ENCODE measurements at places on chromosomes 1 and 21. TPM values are rescaled to one million over a fixed set of nuclear protein-coding genes. Genes with fewer than 3 reads are reported as not detected.

The RHCE gene
- not detected for total RNA-seq

The RPE65 gene
- not detected for total RNA-seq

The NBPF8 gene
- total RNA-seq, result 12.3 TPM

The CYP2J2 gene
- 0.53 TPM for total RNA-seq

The CFHR4 gene
- not detected for total RNA-seq

The OR2L8 gene
- not detected for total RNA-seq

GRCh38 chr1:173426057-173426456 lies 51.1 kb upstream of the PRDX6 start:
- DNase-seq, result peak; percentile 20
- no peaks in the 10 kb centered on the region for H3K27me3 ChIP-seq
- H3K4me3 ChIP-seq, result no peak overlapping the region
- peaks cover 6% of the 10 kb centered on the region for H3K4me1 ChIP-seq

DNA sequence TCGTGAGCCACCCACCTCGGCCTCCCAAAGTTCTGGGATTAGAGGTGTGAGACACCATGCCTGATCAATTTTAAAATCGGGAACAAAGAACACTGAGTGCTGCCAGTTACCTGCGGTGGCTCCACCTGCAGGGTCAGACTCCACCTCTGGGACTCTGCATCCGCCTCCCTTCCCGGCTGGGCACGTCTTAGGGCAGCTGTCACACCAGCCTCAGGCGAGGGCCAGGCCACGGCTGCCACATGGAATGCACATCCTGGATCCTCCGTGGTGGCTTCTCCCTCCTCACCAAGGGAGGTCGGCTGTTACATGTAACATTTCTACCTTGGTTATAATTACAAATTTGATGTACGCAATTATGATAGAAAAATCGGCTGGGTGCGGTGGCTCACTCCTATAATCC lies 5.9 kb upstream of the MXRA8 start:
- DNase-seq, result no peak
- H3K36me3 ChIP-seq, result no peaks in the 10 kb centered on the region
- H3K4me1 ChIP-seq, result peaks cover 3% of the 10 kb centered on the region

DNA sequence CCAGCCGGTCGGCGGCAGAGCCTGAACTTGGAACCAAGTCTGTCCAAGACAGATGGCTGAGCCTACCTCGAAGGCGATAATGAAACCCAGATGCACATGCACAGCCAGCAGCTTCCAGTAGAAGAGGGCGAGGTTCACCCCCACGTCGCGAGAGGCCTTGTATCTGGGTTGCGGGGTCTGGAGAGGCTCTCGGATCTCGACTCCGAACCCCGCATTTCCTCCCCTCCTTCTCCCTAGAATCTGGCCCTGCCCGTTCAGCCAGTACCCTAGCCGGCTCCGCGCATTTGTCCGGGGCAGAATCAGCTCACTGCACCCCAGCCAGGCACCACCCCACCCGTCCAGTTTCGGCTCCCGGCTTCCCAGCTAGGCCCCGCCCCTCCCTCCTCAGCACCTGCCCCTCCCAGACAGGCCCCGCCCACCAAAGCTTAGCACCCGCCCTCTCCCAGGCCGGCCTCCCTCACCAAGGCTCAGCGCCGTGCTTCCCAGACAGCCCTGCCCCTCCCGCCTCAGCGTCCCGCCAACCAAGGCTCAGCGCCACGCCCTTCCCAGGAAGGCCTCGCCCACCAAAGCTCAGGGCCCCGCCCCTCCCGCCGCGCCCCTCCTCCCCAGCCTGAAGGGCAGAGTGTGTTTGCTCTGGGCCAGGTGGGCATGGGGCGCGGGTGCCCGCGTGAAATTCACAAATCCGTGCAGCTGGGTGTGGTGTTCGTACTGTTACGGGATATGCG lies 4.8 kb upstream of the ARHGEF19 start:
- H3K4me1 ChIP-seq, result no peaks in the 10 kb centered on the region
- peaks cover 51% of the 10 kb centered on the region for H3K27me3 ChIP-seq
- DNase-seq, result peak; percentile 100
- peak overlapping the region; percentile 82 for H3K4me3 ChIP-seq
- H3K27ac ChIP-seq, result no peak overlapping the region

DNA sequence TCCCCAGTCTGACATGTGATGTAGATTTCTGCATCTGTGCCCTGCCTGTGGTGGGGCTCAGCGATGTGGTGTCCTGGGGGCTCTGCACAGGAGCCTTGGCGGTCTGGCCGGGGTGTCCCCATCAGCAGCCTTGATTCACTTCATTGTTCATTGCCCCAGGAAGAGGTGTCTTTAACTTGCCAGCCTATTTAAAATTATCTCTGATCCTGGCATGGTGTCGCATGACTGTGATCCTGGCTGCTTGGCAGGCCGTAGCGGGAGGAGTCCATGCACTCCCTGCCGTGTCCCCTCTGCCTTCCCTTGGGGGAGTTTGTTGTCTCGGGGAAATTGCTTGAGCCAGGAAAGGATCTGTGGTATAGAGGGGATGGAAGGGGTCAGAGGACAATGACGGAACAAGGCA lies 59.9 kb downstream of the TRIM11 start:
- peaks cover 13% of the 10 kb centered on the region for H3K36me3 ChIP-seq
- no peaks in the 10 kb centered on the region for H3K27me3 ChIP-seq
- H3K4me3 ChIP-seq, result no peak overlapping the region
- no peak overlapping the region for H3K27ac ChIP-seq

DNA sequence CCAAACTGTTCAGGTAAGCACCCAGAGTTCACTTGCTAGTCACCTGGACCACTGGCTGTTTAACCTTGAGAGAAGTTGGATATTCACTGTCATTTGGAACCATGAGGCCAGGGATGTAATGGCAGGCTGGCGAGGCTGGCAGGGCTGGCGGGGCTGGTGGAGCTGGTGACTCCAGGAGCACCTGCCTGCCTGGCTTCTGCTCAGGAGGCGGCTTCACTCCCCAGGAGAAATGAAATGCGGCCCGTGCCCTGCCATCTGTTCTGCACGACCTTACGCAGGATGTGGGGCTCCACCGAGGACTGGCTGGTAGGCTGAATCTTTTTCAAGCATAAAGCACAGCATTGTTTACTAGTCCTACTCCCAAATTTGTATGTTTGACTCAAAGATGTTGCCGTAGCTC lies 22.7 kb upstream of the MX1 start:
- no peak overlapping the region for H3K4me3 ChIP-seq
- DNase-seq, result no peak
- H3K27ac ChIP-seq, result no peak overlapping the region
- no peaks in the 10 kb centered on the region for H3K4me1 ChIP-seq

DNA sequence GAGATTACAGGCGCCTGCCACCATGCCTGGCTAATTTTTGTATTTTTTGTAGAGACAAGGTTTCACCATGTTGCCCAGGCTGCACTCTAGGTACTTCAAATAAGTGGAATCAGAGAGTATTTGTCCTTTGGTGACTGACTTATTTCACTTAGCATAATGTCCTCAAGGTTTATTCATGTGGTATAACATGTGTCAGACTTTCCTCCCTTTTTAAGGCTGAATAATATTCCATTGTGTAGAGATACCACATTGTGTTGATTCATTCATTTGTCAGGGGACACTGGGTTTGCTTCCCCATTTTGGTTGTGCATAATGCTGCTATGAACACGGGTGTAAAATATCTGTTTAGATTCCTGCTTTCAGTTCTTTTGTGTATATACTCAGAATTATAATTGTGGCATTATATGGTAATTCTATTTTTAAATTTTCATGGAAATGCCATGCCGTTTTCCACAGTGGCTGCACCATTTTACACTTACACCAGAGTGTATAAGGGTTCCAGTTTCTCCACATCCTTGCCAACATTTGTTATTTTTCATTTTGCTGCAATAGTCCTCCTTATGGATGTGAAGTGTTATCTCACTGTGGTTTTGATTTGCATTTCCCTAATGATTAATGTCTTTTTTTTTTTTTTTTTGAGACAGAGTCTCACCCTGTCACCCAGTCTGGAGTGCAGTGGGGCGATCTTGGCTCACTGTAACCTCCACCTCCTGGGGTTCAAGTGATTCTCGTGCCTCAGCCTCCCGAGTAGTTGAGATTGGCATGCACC lies 35.1 kb downstream of the IL6R start:
- H3K36me3 ChIP-seq, result no peaks in the 10 kb centered on the region
- DNase-seq, result no peak
- H3K27ac ChIP-seq, result no peak overlapping the region

- no peaks in the 10 kb centered on the region for H3K27me3 ChIP-seq
- H3K4me1 ChIP-seq, result no peaks in the 10 kb centered on the region
- H3K4me3 ChIP-seq, result no peak overlapping the region
- H3K36me3 ChIP-seq, result no peaks in the 10 kb centered on the region
- DNase-seq, result no peak
Observed at GRCh38 chr1:59640851-59641250, 173.9 kb upstream of the HOOK1 start.

- H3K4me1 ChIP-seq, result no peaks in the 10 kb centered on the region
- H3K27me3 ChIP-seq, result no peaks in the 10 kb centered on the region
- no peak for DNase-seq
- no peaks in the 10 kb centered on the region for H3K36me3 ChIP-seq
- H3K27ac ChIP-seq, result no peak overlapping the region
Observed at GRCh38 chr1:43123031-43123430, 49.1 kb downstream of the EBNA1BP2 start.

- H3K27me3 ChIP-seq, result peaks cover 39% of the 10 kb centered on the region
- H3K27ac ChIP-seq, result no peak overlapping the region
- H3K4me1 ChIP-seq, result peaks cover 3% of the 10 kb centered on the region
- no peaks in the 10 kb centered on the region for H3K36me3 ChIP-seq
- no peak overlapping the region for H3K4me3 ChIP-seq
Observed at GRCh38 chr1:89767618-89768017, 53.2 kb upstream of the LRRC8D start.

DNA sequence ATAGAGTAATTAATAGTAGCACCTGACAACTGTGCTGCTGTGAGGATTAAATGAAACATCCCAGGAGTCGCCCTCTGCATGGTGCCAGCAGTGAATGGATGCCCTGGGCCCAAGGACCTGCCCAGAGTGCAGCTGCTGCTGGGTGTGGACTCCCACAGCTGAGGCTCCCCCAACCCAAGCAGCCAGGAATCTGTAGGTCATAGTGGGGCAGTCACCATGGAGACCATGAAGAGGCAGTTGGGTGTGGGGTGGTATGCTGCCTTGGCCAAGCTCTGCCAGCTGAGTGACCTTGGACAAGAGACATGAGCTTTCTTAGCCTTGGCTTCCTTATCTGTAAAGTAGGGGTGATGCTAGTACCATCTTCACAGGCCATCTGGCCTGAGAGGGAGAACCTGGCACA lies 9.4 kb downstream of the OLIG2 start:
- H3K4me3 ChIP-seq, result no peak overlapping the region
- H3K27me3 ChIP-seq, result peaks cover 84% of the 10 kb centered on the region
- no peaks in the 10 kb centered on the region for H3K4me1 ChIP-seq

- DNase-seq, result no peak
- H3K4me1 ChIP-seq, result peaks cover 2% of the 10 kb centered on the region
- no peaks in the 10 kb centered on the region for H3K36me3 ChIP-seq
- no peak overlapping the region for H3K27ac ChIP-seq
- H3K4me3 ChIP-seq, result no peak overlapping the region
Observed at GRCh38 chr1:62250126-62250726, 55.6 kb downstream of the L1TD1 start.

- DNase-seq, result no peak
- H3K4me3 ChIP-seq, result no peak overlapping the region
- H3K4me1 ChIP-seq, result no peaks in the 10 kb centered on the region
Observed at GRCh38 chr1:51070011-51070410, 32.0 kb upstream of the C1orf185 start.

DNA sequence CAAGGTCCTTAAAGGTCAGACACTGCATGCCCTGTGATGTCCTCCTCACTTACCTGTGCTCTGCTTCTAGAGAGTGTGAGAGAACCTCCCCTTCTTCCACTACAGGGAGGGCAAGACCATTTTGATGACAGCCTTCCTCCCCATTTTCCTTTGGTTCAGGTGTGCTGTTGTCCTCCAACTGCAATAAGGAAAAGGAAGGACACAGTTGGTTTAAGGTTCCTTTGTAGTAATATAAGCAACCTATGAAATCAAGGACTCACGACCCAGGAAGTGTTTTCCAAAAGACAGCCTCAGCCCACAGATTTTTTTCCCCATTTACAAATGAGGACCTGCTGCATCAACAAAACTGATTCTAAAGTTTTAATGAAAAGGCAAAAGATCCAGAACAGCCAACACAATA lies 6.6 kb upstream of the CCDC17 start:
- no peak for DNase-seq
- no peak overlapping the region for H3K4me3 ChIP-seq
- H3K36me3 ChIP-seq, result peaks cover 86% of the 10 kb centered on the region
- no peak overlapping the region for H3K27ac ChIP-seq
- H3K27me3 ChIP-seq, result no peaks in the 10 kb centered on the region
- H3K4me1 ChIP-seq, result no peaks in the 10 kb centered on the region

- DNase-seq, result no peak
- H3K27ac ChIP-seq, result no peak overlapping the region
- H3K4me1 ChIP-seq, result no peaks in the 10 kb centered on the region
Observed at GRCh38 chr1:84425150-84425896, 27.0 kb downstream of the DNASE2B start.

DNA sequence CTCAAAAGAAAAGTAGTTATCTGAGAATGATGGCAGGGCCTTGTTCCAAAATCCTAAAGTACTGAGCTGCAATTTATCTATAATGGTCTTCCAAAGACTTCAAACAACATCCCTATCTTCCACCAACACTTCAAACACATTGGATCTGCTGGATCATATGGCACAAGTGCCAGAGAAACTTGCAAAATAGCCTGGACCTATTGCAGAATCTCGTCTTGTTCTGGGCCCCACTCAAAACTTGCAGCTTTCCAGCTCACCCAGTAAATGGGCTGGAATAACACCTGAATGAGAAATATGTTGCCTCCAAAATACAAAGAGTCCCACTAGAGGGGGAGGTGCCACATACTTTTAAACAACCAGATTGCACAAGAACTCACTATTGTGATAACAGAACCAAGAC lies 44.0 kb upstream of the PKN2 start:
- no peaks in the 10 kb centered on the region for H3K36me3 ChIP-seq
- no peak for DNase-seq
- no peak overlapping the region for H3K27ac ChIP-seq
- H3K27me3 ChIP-seq, result no peaks in the 10 kb centered on the region

- DNase-seq, result no peak
- H3K4me1 ChIP-seq, result peaks cover 6% of the 10 kb centered on the region
Observed at GRCh38 chr1:45008076-45008475, 3.0 kb downstream of the HECTD3 start.

GRCh38 chr21:9837946-9838737 lies 683.2 kb upstream of the TPTE start:
- DNase-seq, result no peak
- no peaks in the 10 kb centered on the region for H3K27me3 ChIP-seq
- H3K36me3 ChIP-seq, result no peaks in the 10 kb centered on the region
- H3K4me1 ChIP-seq, result no peaks in the 10 kb centered on the region
- no peak overlapping the region for H3K4me3 ChIP-seq
- H3K27ac ChIP-seq, result no peak overlapping the region

GRCh38 chr21:45979141-45979631 lies 2.4 kb upstream of the COL6A1 start:
- H3K27ac ChIP-seq, result no peak overlapping the region
- peak; percentile 72 for DNase-seq
- H3K27me3 ChIP-seq, result peaks cover 8% of the 10 kb centered on the region
- peaks cover 5% of the 10 kb centered on the region for H3K4me1 ChIP-seq
- H3K36me3 ChIP-seq, result peaks cover 3% of the 10 kb centered on the region

DNA sequence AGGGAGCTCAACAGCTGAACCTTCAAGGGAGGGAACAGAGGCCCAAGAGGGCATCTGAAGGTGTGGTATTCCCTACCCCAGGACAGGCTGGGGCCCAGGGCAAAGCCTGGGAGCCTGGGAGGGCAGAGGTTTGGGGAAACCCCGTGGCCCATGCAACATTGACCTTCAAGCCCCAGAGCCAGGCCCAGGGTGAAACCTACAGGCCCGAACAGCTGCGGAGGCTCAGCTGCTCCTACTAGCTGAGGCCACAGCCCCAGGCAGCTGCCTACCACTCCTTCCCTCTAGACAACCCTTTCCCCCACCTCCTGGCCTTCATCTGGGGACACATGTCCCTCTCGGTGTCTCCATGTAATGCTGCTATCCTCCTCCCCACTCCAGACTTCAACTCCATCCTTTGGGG lies 3.2 kb downstream of the LAD1 start:
- peaks cover 30% of the 10 kb centered on the region for H3K27me3 ChIP-seq
- H3K4me3 ChIP-seq, result no peak overlapping the region
- H3K27ac ChIP-seq, result no peak overlapping the region
- no peaks in the 10 kb centered on the region for H3K4me1 ChIP-seq

Data from endodermal cell (in vitro differentiated cells).